ENCODE measurements at places on chromosomes 1 and 21.

DNA sequence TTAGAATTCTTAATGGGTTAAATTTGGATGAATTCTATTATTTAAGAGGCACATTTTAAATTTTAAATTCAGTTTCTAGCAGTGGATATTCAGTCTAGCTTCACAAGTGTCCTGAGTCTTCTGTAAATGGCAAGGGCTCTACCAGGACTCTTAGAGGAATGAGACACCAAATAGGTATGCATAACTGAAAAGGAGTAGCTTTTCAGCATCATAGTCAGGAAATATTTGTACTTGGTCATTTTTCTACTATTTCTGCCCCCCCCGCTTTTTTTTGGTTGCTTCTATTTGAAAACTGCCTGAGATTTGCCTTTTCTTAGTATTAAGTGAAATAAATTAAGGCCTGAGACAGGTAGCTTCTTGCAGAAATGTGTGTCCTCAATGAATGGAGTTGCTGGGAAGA lies 80.2 kb downstream of the MAST2 start:
- DNase-seq, result no peak

- no peak for DNase-seq
Observed at GRCh38 chr1:45488666-45489377, 2.1 kb downstream of the TESK2 start.

- DNase-seq, result no peak
Observed at GRCh38 chr1:214623430-214623829, 20.4 kb downstream of the CENPF start.

DNA sequence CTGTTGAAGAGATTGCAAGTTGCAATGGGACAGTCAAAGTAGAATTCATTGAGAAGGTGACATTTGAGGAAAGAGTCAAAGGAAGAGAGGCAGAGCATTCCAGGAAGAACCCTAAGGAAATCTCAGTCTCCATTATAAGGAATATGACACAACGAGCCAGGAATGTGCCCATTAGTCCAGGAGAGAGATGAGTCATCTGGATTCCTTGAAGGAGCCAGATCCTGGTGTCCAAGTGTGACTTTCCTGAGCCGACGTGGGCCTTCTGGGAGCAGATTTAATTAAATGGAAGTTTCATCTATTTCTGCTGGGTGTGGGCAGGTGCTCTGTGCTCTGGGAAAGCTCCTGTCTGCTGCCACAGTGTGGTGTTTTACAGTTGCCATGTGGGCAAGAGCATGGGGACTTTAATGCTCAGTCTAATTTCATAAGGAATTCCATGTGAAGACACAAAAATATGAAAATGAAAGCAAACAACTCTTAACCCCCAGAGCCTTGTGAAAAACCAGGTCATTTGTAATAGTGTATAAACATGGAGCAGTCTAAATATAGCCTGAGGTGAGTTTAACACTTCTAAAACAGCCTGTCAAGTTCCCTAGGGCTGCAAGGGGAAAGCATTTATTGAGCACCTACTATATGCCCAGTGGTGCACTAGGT lies 111.4 kb upstream of the ARTN start:
- DNase-seq, result no peak

DNA sequence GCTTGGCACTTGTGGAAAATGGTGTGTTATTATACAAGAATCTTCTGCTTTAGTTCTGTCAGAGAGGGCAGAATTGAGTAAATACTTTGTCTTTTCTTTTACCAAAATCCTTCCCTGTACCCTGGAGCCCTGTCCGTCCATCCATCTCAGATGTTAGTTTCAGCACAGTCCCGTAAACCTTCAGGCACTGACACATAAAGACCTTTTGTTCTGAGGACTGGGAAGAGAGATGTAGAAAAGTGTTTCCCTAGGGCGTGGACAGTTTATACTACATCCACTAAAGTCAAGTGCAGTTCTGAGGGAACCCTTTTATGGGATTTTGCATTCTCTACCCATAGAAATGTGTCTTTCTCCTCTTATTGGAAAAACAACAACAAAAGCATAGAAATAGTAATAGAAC lies 162.4 kb downstream of the PDE4B start:
- no peak for DNase-seq

DNA sequence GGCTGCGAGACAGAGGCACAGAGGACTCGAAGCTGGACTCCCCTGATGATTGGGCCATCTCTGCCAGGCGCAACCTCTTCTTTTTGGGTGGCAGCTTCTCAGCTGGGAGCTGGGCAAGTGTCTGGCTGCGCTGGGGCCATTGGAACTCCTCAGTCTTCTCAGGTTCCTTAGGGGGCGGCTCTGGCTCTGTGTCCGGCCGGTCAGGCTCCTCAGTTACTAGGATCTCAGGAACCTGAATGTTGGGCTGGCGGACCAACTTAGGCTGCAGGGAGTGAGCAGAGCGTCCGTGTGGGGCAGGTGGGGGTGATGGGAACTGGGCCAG lies 97.5 kb upstream of the EDN2 start:
- no peak for DNase-seq

GRCh38 chr1:10253755-10254154 lies 43.4 kb downstream of the KIF1B start:
- DNase-seq, result no peak
